ENCODE measurements at places on chromosomes 2 and 18.

DNA sequence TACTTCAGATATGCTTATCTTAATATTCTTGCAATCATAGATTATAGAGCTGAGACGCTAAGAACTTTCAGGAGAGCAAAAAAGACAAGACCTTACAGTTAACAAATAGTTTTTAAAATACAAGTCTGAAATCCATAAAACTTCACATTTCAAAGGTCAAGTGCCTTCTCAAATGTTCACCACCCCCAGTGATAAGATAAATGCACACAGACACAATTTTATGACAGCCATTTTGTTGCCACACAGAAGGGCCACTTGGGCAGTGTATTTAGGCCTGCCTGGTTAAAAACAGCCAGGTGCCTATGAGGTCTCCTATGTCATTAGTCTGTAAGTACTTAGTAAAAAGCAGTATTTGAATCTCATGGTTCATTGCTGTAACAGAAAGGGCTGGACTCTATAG lies 8.1 kb upstream of the PSTPIP2 start:
- DNase-seq: no peak

DNA sequence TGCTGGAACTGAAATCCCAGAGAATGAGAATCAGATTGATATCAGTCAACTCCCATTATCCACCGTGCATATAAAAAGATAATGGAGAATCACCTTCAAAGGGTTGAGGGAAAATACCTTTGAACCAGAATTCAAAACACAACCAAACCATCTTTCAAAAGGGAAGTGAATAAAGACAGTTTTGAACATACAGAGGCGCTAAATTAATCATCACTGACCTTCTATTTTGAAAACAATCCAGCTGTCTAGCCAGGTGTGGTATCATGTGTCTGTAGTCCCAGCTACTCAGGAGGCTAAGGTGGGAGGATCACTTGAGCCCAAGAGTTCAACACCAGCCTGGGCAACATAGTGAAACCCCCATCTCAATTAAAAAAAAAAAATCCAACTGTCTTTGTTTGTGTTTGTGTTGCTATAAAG lies 63.6 kb downstream of the TRABD2A start:
- peak; percentile 76 for DNase-seq

- DNase-seq: no peak
Observed at GRCh38 chr2:232891621-232892071, 21.6 kb downstream of the SNORC start.

DNA sequence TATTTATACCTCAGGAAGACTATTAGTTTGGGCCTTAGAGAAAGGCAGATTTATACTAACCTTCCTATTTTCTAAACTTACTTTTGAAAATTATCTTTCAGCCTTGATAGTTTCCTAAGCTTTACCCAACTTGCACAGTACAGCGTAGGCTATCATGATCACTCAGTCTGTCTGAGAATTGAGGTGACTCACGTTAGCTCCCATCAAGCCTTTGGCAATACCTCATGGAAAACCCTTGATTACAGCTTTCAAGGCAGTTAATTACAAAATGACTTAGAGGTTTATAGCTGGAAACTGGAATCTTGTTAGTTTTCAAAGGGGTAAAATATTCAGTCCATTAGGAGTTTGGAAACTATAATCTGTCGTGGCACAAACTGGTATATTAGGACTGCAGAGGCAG lies 26.4 kb upstream of the ARMC9 start:
- DNase-seq: no peak

- DNase-seq: peak; percentile 47
Observed at GRCh38 chr2:53969285-53969967, 1.4 kb downstream of the PSME4 start.

GRCh38 chr18:33440060-33441043 lies at the start of gene CCDC178:
Gene CCDC178 (minus strand): TSS chr18:33440721. CDS start chr18:33412088, 28,633 bp downstream.
- DNase-seq: no peak

GRCh38 chr2:2808551-2809058 lies 477.5 kb upstream of the MYT1L start:
- no peak for DNase-seq

GRCh38 chr18:65230311-65230710 lies 520.5 kb upstream of the CDH7 start:
- DNase-seq: no peak

DNA sequence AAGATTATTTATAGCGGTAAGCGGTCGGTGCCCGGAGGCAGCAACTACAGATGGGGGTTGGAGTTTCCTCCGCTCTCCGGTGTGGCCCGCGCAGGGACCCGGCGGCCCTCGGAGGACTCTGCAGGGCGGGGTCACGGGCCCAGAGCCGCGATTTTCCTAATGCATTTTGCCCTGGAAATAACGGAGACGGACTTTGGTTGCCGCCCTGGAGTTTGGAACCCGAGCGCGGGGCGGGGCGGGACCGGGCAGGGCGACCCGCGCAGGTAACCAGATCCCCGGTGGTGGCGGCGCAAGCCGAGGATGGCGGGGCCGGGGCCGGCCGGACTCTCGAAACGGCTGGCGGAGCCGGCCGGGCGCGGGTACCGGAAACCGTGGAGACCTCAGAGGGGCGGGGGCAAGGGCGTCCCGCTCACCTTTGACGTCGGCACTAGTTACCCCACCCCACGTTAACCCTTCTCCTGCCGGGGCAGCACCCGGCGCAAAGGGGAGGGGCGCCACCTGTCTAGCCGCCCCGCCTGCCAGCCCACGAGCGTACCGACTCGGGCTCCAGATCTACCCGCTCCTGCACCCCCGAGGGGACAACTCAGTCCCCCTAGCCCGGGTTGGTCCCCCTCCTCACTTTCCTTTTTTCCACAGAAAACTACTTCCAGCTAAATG lies 2.9 kb downstream of the CYP26B1 start:
- DNase-seq: no peak

- DNase-seq: no peak
Observed at GRCh38 chr2:222430681-222431080, 6.3 kb downstream of the SGPP2 start.

DNA sequence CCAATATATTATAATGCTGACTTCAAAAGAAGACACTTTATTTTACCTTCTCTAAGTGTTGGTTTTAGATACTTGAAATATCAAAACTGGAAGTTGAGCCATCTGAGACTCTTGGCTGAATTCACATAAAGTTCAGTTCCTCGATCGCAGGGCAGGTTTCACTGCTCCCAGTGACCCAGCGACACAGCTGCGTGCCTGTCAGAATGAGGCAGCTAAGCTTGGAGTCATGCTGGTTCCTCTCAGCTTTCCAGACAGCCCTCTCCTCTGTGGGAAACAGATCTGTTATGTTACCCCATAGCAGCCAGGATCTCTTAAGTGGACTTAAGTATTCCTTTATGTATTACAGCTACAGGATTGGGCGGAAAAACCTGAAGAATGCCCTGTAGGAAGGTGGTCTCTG lies 142.8 kb upstream of the ALPP start:
- peak; percentile 25 for DNase-seq

- DNase-seq: no peak
Observed at GRCh38 chr2:178394859-178395258, 56.1 kb downstream of the PRKRA start.

DNA sequence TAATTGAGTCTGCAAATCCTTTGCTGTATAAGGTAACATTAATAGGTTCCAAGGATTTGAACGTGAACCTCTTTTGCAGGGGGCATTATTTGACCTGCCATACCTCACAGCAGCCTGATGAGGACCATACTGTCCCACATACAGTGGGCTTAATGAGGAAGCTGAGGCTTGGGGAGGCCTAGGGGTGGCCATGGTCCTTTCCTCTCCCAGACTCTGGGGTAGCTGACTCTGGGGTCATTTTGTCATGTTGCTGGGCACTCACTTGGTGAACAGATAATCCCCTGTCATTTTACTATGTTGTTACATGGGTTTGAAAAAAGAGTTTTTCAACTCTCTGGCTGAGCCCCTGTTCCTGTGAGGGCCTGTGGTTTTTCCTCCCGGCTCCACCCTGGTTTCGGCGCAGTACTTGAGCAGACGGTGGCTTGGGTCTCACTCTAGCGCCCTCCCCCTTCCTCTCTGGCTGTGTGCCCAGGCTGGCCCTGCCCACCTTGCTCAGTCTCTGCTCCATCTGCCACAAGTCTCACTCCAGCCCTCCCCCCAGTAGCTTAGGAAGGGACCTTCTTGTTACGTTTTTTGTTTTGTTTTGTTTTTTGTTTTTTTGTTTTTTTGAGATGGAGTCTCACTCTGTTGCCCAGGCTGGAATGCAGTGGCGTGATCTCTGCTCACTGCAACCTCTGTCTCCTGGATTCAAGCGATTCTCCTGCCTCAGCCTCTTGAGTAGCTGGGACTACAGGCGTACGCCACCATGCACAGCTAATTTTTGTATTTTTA lies 21.0 kb downstream of the INPP4A start:
- DNase-seq: peak; percentile 87

DNA sequence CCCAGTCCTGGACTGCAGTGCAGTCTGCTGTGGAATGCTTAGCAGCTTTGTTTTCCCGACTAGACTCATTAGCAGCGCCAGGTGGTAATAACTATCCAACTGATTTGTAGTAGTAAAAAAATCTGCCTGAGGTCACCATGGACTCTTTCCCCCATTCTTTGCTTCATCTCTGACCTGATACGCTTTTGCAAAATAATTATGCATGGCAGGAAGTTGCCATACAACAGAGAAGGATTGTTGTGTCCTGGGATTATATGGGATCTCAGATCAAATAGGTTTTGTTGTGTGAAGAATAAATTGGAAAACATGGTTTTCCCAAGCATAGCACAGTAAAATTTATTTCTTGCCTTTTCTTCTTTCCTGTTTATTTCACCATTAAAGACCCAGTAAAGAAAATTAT lies 72.4 kb upstream of the ATP5MC3 start:
- no peak for DNase-seq

DNA sequence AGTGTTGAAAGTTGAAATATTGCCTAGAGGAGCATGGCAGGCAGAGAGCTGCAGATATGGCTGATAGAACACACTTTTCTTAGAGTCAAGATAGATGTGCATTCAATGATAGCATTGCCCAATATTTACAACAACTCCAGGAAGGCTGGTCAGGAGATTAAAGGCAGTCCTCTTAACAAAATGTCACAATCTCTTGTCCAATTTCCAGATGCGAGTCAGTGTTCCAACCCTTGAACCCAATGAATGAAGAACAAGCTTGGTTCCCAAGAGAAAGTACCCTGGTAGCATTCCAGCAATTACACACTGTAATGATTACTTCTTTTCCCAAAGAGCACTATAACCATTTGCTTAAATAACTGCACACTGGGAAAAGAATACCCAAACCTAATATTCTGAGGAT lies 839.4 kb upstream of the VRK2 start:
- no peak for DNase-seq

Measured in GM06990 (cell line).